ENCODE measurements at places on chromosomes 3 and 15.

DNA sequence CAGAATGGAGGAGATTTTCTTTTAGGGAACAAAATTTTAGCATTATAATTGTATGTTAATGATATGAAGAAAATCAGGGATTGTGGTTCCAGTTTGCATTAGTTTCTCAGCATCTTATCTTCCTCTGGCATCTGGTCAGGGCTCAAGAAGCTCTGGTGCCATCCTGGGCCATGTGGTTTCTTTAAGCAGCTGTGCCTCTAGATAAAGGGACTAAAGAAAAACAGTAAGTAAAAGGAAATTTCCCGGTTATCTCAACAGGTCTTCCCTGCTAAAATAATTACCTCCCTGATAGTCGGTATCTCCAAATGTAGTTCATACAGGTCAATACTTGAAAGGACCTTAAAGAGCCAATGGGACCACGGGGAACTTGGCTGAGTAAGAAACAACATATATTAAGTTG, 375.1 kb upstream of the RBMS3 start:
- no peak for DNase-seq

DNA sequence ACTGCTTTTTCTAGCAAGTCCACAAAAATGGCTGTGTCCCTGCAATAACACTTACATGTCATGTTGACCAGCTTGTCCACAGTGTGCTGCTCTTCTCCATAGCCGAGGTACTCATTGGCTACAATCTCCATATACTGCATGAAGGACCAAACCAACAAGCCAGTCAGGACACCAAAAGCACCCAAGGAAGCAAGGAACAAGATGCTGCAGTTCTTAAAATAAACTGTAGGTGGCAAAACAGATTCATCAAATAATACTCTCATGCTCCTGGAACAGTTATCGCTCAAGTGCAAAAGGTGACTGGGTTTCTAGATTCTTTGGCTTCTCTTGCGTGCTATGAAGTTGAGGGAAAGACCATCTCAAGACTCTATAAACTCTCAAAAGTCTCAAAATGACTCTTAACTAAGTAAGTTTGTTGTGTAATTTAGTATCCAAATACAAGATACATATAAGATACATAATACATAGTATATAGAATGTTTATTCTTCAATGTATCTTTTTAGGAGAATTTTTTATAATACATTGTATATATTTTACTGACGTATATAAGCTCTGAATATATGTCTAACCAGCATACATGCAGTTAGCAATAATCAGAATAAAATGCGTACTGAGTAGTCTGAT, 57.0 kb downstream of the NEK10 start:
- DNase-seq = peak; percentile 77

DNA sequence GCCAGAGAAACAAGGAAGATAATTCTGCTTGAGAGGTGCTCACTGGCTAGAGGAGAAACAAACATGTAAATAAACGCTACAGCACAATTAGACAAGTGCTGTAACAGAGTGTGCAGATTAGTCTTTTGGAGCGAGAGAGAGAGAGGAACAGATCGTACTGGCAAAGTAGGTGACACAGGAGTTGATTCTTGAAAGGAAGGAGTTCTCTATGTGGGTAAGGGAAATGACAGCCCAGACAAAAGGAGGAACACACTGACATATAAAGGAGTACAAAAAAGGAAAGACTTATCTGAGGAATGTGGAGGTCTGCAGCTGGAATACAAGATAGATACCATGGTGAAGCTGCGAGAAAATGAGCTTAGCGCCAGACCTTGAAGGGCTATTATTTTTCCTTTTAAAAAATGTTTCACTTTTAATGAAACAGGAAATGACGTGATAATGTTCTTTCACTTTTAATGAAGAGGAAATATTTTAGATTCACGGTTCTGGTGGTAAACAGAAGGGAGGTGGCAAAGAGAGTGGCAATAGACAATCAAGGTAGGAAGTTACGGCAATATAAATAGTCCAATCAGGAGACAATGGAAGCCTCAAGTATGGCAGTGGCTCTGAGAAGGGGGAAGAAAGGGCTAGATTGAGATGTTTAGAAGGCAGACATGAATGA, 202.9 kb downstream of the VPS13C start:
- no peak for DNase-seq

GRCh38 chr3:159165961-159166360, 364.1 kb downstream of the MFSD1 start:
- no peak for DNase-seq

- DNase-seq = peak; percentile 50
These were observed 51.0 kb upstream of the SPSB4 start for GRCh38 chr3:141000027-141000663.

DNA sequence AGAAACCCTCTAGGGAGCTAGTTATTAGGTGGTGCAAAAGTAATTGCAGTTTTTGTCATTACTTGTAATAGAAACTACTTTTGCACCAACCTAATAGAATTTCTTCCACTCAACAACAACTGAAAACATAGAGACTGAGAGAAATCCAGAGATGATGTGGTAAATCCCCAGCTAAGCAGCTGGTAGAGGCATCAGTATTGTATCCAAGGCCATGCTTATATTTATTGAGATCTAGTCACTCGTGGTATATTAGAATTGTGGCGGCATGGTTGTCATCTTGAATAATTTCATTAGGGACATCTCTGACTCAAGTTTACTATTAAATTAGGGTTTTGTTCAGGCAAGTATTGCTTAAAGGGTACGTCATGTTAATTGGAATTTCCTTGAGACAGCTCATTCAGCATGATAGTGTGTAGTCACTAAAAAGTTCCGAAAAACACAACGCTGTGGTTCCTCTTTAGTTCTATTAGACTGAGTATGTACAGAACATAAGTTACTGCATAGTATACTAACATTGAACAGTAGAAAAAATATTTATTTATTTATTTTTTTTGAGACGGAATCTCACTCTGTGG, 35.3 kb downstream of the PAK2 start:
- DNase-seq = peak; percentile 53

DNA sequence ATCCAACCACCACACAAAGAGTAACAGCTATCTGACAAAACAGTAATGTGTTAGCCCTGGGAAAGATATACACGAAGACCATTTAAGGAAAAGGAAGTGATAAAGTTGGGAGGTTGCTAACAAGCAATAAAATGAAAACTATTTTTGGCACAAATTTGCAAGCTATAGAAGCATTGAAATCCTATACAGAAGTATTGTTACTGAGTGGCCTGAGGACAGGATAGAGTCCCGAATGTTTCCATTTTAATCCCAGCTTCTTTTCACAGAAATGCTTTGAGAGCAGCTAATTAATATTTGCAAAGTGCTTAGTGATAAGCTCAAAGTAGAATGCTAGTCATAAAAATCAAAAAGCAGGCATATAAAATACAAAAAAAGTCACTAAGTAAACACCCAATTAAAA, 51.5 kb downstream of the RAD18 start:
- DNase-seq = peak; percentile 12

GRCh38 chr3:39524107-39524506, 56.6 kb downstream of the MOBP start:
- DNase-seq = no peak

DNA sequence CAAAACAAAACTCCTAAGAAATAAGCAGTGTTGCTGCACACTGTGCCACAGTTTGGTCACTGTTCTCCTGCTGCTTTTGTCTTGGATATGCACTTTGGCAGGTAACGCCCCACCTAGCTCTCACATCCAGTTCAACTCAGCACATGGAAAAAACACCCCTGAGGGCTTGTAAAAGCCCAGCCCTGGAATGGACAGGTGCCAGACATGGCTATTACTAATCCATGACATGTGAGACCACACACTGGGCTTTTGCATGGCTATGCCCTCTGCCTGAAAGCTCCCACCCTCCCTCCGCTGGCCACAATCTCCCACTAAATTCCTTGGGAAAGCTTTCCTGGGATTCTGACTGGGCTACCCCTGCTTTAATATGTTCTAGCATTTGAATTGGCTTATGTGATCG, 24.7 kb upstream of the ZBED2 start:
- DNase-seq = peak; percentile 21

DNA sequence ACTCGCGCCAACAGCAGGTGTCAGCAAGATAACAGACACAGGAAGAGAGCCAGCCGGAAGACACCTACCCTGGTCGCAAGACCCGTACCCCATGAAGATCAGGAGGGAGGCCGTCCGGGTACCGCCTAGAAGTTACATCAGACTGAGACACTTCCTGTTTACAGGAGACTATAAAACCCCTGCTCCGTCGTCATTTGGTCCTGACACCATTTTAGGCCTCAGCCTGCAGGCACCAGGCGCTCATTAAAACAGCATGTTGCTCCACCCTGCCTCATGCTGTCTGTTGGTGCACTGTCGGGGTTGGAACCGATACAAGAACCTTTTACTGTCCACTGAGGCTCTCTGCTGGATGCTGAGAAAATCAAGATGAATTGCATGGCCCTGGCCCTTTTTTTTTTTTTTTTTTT, 15.6 kb upstream of the PRTG start:
- no peak for DNase-seq

- no peak for DNase-seq
These were observed 93.8 kb downstream of the CMSS1 start for GRCh38 chr3:99911433-99911832.

- no peak for DNase-seq
These were observed 760.3 kb downstream of the FHIT start for GRCh38 chr3:60490992-60491391.

DNA sequence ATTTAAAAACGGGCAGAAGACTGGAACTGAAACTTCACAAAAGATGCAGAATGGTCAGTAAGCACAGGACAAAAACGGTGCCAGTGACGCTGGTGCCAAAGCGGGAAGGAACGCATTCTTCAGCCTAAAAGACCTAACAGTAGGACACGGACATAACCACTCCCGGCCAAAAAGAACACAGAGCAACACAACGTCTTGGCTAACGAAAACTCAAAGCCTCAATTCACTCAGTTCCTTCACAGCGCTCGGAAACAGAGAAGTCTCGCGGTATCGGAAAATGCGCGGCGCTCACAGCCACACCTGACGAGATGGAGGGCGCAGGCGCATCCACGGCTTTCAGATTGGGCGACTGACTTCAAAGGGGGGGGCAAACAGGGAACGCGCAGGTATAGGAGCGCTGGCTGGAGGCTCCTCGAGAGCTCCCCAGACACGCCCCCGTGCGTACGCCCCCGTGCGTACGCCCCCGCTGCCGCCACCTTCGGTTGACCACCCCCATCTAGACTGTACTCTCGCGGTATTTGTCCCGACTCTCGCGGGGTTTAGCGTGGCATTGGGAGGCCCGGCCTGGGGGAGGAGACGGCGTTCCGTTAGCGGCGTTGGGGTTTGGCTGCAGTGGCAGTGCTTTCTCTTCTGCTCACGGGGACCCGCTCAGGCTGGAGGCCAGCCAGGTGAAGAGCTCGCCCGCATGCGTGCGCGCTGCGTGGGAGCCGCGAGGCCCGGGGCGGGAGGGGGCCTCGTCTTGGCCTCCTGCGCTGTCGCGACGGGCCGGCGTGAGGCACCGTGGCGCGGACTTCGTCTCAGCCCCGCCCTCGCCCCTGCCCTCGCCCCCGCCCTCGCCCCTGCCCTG, at the start of gene NKTR:
TSS of gene NKTR (plus strand) at position 576 of the 847 bp plus-strand sequence. CDS start 321 bp downstream, outside the sequence.
- peak; percentile 99 for DNase-seq

DNA sequence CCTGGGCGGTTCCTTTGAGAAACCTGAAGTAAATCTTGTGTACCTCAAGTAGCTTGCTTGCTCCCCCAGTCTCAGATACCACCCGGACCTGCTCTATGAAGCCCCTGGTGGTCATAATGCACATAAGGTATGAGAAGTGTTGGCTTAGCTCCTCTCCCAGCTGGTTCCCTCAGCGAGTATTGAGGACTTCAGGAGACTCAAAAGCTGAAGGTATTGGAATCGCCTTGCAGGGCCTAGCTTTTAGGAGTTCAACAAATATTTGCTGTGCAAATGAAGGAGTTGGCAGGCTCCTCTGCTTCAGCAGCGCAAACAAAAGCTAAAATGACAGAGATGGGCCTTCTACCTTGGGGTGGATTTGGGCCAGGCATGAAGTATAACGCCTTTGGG, 1.7 kb downstream of the CMTM8 start:
- peak; percentile 21 for DNase-seq

DNA sequence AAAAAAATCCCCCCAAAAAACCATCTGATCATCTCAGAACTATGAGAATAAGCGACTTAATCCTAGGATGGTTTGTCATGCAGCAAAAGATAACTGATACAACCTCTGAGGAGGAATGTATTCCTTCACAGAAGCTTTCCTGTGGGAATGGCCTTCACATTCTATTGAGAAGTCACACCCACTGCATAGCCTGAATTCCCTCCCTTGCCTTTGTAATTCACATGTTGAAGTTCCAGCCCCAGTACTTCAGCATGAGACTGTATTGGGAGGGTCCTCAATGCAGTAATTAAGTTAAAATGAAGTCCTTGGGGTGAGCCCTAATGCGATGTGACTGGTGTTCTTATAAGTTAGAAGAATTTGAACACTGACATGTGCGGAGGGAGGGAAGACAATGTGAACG, 395.2 kb downstream of the TUSC7 start:
- DNase-seq = peak; percentile 75

DNA sequence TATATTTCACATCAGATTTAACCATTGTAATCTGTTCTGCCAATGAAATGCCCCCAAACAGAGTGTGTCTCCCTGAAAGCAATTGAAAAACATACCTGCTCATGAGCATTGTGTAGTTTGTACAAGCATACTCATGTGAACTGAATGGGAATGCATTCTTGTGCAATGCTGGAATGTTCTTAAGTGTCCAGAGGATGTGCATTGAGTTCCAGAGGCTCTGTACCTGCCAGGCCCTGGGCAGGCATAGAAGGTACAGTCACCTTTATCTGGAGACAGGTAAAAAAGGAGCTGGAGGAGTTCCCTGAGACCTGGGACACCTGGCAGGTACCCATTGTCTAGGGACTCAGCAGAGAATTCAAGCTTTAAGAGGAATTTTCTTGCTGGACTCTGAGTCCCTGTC, 2.8 kb downstream of the MRAS start:
- no peak for DNase-seq

DNA sequence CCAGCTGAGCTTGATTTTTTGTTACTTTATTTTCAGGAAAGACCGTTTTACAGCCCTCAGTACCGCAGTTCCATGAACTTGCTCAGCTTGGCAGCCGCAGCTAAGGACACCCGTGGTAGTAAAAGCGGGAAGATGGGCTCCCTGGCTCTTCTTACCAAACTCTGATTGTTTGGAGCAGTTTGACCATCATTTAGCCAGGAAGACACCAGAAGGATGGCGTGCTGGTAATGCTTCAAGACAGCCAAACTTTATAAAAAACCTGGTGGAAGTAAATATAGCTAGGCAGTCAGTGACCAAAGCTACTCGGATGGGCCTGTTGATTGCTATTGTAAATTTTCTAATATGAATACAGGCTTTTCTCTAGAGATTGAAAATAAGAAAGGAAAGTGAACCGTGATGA, 28.9 kb downstream of the POLR2M start:
- no peak for DNase-seq

GRCh38 chr3:111809186-111809585, 49.9 kb upstream of the PHLDB2 start:
- DNase-seq = peak; percentile 44

GRCh38 chr3:191915712-191916111, 454.7 kb downstream of the PYDC2 start:
- peak; percentile 41 for DNase-seq

- DNase-seq = peak; percentile 56
These were observed 198.9 kb upstream of the LPP start for GRCh38 chr3:187954873-187955586.

DNA sequence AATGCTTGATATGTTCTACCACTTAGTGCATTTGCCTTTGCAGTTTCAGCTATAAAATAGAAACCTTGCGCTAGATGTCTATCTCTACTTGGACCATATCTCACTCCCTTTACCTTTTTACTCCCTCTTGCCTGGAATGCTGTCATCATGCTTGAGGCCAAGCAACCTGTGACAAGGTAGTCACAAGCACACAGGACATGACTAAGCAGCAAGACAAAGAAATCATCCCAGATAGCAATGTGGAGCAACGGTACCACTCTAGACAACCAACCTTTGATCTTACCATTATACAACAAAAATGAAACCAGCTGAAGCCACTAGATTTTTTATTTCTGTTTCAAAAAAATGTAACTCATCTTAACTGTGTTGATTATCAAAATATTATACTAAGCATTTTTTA, 50.5 kb upstream of the SPSB4 start:
- DNase-seq = no peak
